ENCODE measurements at places on chromosomes 5 and 9.

- no peaks in the 10 kb centered on the region for H3K36me3 ChIP-seq
- H3K4me3 ChIP-seq = no peak overlapping the region
- DNase-seq = no peak
- H3K4me1 ChIP-seq = no peaks in the 10 kb centered on the region
Measured at GRCh38 chr5:7683753-7684152, 167.2 kb downstream of the CFAP90 start.

- H3K36me3 ChIP-seq = peaks cover 20% of the 10 kb centered on the region
- no peak overlapping the region for H3K4me3 ChIP-seq
- no peak for DNase-seq
Measured at GRCh38 chr5:75046366-75047142, 5.8 kb downstream of the GCNT4 start.

DNA sequence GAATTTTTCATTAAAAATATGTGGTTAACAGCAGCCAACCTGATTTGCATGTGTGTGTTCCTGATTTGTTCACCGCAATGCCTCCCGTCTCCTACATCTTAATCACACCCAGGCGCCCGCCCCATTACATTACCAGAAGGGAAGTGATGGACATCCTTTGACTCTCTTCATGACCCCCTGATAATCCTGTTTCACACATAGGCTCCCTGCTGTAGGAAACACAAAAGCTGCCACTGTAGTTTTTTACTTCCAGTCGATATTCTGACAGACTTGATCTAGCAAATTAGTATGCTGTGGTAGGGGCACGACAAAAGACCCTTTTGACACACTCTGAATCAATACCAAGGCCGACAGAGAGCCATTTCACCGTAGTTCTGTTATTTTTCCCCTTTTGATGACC, 287.8 kb upstream of the ISL1 start:
- no peak for DNase-seq
- no peaks in the 10 kb centered on the region for H3K36me3 ChIP-seq
- H3K4me3 ChIP-seq = no peak overlapping the region

- no peaks in the 10 kb centered on the region for H3K36me3 ChIP-seq
- no peak overlapping the region for H3K4me3 ChIP-seq
- H3K27me3 ChIP-seq = no peaks in the 10 kb centered on the region
- no peak overlapping the region for H3K27ac ChIP-seq
- H3K4me1 ChIP-seq = no peaks in the 10 kb centered on the region
- DNase-seq = peak; percentile 4
Measured at GRCh38 chr5:87524217-87524616, 111.5 kb upstream of the CCNH start.

- H3K36me3 ChIP-seq = peaks cover 3% of the 10 kb centered on the region
- DNase-seq = no peak
- no peak overlapping the region for H3K4me3 ChIP-seq
- peaks cover 11% of the 10 kb centered on the region for H3K4me1 ChIP-seq
- H3K27me3 ChIP-seq = no peaks in the 10 kb centered on the region
- no peak overlapping the region for H3K27ac ChIP-seq
Measured at GRCh38 chr5:57175551-57176309, 1.9 kb downstream of the GPBP1 start.

Data from trophoblast cell (in vitro differentiated cells and primary cell).